ENCODE measurements at places on chromosomes 7 and 10.

DNA sequence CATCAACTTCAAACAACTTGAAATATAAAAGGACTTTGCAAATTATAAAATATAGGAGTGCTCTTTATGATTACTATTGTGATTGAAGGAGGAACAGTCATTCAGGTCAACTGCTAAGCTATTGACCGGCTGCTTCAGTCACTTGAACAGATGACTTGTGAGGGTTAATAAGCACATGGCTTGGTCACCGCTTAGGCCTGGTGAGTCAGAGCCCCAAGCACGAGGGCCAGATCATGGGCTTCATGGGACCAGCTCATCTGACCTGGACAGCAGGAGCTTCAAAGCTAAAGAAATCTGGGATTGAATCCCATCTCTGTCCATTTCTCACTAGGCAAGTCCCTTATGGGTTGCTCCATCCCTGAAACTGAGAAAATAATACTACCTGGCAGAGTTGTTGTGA, 60.4 kb upstream of the ADO start:
- no peak for DNase-seq

DNA sequence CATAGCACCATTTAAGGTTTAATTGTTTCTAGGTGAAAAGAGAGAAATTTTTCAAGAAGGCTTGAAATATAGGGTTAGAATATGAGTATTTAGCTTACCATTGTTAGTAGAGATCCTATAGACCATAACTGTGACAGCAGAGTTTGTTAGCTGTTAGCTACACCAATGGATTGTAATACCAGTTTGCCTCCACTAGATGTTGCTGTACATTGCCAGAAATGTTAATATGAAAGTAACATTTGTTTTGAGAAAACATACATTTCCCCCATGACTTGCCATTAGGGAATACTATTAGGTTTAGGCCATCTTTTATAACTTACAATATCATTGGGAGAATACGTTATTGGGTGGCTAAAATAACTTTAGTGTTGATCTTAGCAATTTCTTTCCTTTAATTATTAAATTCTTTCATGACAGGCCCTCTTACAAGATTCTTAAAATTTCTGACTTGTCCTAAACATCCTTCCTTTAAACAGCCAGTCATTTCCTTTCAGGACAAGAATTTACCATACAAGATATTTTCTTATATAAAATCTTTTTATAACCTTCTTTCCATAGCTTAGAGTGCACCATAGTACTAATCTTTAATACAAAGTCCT, 39.5 kb downstream of the ZNF117 start:
- no peak for DNase-seq

DNA sequence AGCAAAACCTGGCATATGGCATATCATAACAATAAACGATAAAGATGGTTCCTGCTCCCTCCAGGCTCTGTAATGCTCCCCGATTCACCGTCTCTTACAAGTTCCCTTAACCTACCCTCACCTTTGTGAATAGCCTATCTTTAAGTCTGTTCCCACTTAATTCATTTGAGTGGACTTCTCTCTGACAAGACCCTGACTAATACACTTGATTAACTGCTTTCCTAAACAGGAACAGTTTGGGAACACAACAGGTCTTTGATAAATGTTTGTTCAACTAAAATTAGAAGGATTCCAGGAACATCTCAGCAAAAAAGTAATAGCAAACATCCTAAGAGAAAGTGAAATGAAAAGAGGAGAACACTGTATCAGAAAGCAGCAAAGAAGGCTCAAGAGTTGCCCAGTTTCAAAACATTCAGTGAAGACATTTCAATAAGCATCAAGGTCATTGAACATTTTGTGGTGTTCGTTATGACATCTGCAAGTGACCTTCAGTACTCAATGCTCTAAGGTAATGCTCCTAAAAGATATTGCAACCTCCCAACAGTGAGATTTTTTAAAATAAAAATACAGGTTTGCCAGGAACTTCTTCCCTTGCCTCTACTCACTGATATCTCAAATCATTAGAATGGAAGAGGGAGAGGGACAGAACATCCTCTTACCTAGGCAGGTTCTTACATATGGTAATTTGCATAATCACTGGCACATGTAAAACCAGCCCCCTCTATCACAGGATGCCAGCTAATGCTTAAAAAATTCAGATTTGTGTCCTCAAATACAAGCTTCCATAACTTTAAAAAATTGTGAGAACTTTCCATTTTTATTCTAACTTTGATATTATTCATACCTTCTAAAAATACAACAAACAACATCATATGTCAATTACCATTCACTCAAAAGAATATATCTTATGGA, 11.4 kb upstream of the ARHGAP12 start:
- no peak for DNase-seq

DNA sequence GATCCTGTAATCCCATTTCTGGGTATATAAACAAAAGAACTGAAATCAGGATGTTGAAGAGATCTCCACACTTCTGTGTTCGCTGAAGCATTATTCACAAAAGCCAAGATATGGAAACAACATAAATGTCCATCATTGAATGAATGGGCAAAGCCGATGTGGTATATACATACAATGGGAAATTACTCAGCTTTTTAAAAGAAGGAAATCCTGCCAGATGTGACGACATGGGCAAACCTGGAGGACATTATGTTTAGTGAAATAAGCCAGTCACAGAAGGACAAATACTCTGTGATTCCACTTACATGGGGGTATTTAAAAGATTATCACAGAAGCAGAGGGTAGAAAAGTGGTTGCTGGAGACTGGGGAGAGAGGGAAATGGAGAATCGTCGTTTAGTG, 23.9 kb upstream of the FAM107B start:
- no peak for DNase-seq

DNA sequence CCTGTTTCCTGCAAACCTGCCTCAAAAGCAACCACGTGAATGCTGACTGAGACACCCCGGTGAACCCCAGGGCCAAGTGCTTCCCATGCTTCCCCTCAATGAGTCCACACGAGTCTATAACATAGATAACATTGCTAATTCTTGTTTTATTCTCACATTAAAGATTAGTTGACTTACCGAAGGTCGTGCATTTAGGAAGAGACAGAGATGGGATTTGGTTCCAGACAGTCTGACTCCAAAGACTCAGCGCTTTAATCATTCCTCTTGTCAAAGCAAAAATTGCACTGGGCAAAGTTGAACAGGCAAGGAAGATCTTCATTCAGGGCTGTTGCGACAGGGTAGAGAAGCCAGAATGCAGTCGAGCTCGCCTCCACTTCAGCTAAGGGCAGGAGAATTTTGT, 435.6 kb upstream of the C7orf33 start:
- DNase-seq: no peak

DNA sequence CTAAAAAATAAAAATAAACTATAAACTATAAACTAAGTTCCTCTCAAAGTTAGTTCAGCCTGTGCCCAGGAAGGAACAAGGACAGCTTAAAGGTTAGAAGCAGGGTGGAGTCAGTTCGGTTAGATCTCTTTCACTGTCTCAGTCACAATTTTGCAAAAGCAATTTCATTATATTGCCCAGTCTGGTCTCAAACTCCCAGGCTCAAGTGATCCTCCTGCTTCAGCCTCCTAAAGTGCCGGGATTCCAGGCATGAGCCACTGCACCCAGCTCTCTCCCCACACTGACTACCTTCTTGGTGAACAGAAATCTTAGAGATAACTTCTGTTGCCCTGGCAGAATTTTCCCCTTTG, 146.3 kb upstream of the TRIM24 start:
- DNase-seq: no peak

- no peak for DNase-seq
Measured at GRCh38 chr7:65840446-65840845, 32.4 kb upstream of the VKORC1L1 start.

GRCh38 chr10:7969623-7970022, 84.9 kb upstream of the GATA3 start:
- no peak for DNase-seq

DNA sequence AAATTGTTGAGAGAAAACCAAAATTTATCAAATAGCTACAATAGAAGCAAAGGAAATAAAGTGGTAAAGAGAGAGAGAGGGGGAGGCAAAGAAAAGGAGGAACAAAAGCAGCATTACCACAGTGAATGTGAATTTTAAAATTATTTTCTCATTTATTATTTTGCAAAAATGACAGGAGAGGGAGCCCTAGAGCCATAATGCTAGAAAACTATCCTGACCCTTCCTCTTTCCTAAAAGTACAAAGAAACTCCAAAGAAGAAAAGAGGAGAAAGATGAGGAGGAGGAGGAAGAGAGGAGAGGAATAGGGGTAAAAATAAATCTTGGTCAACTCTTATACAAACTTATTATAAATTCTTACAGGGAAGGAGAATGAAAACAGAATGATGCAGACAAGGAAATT, 921.5 kb downstream of the NRG3 start:
- no peak for DNase-seq

DNA sequence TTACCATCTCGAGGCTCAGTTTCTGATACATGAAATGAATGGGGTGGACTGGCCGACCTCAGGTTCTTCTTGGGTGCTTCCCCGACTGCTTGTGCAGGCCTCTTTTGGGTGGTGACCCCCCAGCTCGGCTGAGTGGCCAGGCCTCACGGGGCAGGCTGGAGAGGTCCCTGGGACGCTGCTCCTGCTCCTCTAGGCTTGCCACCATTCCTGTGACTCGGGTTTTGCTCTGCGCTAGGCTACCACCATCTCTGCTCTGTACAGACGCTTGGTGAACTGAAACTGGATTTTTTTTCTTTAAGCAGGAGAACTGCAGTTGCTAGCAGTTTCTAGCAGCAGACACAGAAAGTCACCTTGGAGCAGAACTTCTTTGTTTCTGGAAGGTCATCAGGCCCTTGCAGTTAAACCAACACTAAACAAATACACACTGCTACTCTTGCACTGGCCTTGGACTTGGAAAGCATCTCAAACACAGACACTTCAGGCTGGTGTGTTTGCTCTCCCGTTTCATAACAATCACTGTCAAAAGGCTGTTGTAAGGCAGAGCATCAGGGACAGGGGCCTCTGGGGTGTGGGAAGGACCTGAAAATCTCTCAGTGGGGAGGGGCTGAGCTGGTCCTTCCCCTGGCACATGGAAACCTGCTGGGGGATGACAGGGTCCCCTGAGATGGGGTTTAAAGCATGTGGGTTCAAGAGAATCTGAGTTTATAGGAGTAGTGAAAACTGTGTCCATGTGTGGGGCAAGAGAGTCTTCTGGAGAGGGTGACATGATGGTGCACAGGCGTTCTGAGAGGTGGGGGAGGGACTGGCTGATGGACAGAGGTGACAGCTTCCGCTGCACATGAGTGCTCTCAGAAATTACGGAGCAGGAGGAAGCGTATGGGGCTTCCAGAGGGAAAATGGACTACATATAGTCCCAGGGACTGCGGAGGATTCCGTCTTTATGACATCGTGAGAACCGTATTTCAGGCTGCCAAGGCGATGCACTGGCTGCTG, 35.0 kb upstream of the GIMAP8 start:
- DNase-seq: no peak

DNA sequence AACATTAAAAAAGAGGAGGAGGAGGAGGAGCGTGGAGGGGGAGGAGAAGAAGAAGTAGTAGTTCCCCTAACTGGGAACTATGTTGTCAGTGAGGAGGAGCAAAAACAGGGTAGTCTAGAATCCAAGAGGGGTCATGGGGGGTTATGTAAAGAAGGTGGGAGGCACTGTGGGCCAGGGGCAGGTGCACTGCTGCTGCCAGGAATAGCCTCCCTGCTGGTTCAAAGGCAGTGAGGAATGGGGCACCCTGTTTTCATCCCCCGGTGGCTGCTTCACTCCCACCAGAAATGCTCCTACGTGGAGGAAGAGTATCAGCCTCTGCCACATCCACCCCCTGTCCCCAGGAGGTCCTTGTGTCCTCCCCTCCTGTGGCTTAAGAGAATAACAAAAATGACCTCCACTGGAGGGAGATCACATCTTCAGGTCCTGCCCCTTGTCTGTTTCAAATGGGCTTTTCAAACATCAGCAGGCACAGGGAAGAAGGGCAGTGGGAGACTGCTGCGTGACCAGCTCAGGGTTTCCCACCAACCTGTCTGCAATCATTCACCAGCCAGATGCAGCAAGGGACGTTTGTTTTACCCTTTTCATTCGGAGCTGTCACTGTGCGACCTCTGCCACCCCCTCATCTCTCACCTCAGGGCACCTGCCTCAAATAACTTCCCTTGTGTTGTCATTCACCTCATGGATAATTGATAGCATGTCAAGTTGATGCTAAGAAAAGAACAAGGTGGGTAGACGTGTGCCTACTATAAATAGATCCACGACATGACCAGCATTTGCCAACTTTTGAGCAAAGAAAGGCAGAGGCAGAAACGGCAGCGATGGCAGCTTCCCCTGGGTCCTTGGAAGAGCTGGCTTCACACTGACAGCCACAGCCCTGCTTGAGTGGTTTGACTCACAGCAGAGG, 92.6 kb downstream of the DGKI start:
- no peak for DNase-seq

Measured in stimulated activated CD8-positive, alpha-beta memory T cell treated with anti-CD3 and anti-CD28 coated beads, Interleukin-7, amount 100 ng/mL, for 48 hours (primary cell).